Umbilical cord (tissue), 2 donors: ENCODE measurements at places on chromosomes 11 and 22.

DNA sequence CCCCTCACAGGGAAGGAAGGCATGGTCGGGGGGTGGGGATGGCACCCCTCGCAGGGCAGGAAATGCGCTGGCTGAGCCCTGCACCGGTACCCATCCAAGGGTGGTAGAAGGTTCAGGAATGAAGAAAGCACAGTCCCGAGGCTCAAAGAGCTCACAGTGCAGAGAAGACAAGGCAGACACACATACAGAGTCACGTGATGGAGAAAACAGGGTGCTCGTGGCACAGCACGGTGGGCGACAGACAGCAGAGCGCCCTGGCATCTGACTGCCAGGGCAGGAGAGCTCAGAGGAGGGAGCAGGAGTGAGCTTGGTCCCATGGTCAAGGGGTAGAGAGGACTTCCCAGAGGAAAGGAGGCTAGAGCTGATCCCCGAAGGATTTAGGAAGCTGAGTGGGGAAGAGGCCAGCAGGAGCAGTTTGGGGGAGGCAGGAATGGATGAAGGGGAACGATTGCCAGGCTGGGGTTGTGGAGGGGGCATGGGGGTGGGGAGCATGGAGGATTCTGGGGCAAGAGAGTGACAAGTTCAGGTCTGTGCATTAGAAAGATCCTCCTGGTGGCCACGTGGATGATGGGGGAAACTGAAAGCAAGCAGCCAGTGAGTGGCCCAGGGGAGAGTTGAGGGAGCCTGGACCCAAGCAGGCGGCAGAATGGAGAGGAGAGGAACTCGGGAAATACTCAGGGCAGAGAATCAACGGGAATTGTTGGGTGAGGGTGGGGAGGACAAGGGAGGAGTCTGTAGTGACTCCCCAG is 43.9 kb downstream of the PDE2A start:
- DNase-seq, result no peak

GRCh38 chr11:66880496-66881450 is 23.9 kb downstream of the LRFN4 start:
- no peak for DNase-seq

DNA sequence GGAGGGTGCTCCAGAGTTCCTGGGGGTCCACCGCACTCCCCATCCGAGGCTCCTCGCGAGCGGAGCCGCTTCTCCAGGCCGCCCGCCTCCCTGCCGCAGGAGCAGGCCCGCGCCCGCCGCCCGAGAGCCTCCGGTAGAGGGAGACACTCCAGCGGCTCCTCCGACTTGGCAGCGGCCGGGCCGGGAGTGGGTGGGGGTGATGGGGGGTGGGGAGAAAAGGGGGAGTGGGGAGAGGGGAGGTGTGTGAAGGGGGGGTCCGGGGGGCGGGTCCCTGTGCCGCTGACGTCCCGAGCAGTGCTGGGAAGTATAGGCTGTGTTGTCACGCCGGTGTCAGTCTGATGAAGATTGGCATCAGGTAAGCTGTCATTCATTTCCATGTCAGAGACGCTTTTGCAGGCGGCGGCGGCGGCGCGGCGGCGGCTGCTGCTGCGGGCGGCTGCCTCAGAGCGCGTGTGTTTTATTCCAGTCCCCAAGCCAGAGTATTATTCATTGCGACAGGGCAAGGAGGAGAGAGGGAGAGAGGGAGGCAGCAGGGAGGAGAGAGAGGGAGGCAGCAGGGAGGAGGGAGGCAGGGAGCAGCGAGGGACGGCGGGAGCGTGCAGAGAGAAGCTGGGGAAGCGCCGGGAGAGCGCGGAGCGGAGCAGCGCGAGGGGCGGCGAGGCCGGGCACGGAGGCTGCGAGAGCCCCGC is at the start of gene PKNOX2:
Gene PKNOX2 (plus strand): TSS at position 330 of the 689 bp plus-strand sequence. CDS start 186,555 bp downstream, outside the sequence.
- DNase-seq, result peak; percentile 86

GRCh38 chr11:40140560-40140959 is 1318.9 kb downstream of the LRRC4C start:
- no peak for DNase-seq

GRCh38 chr11:26971961-26972360 is 22.0 kb upstream of the FIBIN start:
- DNase-seq, result no peak

GRCh38 chr11:47991266-47991830 is 11.0 kb downstream of the PTPRJ start:
- no peak for DNase-seq
